Endothelial cell (in vitro differentiated cells): ENCODE measurements at places on chromosomes 5 and 9.

DNA sequence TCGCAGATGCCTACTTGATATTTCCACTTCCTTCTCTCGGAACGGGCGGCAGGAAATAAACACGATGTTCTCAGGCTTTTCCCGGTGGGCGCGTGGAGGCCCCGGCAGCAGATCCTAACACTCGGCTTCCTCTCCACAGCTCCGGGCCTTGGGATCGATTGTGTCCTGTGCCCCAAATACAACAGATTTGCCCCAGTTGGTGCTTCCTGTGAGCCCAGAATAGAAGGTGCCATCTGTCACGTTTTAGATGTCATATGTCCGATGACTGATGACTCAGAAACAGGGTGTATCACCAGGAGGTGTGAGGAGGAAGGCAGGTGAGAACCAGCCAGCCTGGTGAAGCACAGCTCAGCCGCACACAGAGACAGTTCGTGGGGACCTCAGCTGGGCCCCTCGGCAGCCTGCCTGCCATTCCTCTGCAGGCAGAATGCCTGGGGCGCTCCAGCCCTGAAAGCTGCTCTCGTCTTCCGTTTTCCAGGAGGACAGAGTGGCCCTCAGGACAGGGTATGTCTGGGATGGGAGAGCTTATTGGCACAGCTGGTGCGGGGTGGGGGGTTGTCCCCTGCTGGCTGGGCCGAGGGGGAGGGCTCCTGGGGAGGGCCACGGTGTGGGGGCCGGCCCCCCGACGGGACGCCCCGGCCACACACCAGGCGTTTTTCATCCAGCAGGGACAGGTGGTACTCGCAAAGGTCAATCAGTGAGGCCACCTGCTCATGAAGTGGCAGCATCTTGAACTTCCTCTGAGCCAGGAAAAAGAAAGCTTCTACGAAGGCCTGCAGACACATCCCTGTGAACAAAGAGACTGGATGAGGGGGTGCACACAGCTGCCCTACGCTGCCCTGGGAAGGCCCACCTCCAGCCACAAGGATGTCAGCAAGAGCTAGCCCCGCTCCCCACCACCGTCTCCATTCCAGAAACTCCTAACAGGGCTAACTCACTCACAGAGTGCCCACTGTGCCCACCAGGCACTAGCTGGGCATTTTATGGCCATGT is 171.0 kb downstream of the DAB2IP start:
- DNase-seq: no peak

DNA sequence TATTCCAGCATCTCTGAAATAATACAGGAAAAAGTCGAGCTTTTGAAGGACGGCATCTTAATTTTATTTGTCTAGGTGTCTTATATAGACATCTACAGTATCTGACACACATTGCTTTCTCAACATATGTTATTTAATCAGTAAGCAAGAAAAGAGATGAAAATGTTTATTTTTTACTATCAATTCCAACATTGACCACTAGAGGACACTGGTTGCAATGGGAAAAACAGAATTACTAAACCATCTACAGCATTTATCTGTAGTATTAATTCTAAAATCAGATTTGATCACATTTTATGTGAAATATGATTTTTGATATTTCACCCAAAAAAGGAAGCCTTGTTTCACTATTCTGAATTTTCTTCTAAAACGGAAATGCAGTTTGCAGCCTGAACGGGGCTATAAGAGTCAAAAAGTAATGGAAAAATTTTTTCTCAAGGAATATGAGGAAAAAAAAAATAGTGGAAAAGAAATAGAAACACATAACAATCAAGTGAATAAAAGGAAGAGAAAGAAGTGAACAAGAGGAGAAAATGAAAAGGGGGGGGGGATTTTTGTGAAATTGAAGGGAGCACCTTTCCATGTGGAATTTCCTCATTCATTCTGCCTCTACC is 98.6 kb downstream of the OSTF1 start:
- no peak for DNase-seq

DNA sequence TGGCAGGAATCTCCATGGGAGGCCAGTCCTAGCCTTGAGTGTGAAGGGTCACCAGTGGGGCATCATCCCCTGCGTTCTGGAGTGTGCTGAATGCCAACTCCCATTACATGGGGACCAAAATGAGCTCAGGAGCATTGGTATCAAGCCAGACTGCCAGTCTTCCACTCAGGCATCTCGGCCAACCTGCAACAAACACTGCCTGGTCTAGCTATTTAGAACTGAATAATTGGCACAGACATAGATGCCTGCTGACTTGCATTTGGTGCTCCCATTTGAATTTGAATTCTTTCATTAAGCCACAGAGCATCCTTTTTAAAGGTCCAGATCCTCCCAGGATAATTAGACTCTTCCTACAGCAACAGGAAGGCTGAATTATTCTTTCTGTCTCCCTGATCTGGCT is 116.6 kb upstream of the ABCA1 start:
- no peak for DNase-seq

DNA sequence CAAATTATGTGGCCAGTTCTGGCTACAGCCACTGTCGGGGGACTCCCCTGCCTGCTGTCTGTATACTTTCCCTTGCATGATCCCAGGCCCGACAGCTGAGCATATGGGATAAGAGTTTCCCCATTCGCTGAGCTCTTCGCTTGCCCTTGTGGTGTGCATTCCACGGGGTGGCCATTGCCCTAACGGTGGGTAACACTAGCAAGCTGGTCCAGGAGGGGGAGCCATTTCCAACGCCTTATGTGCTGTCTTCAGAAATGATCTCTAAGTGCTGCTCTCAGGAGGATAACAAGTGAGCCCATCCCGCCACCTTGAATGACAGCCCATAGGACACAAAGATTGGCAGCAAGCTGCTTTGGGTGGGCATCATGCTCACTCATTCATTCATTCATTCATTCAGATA is 190.9 kb downstream of the FSTL4 start:
- peak; percentile 72 for DNase-seq

DNA sequence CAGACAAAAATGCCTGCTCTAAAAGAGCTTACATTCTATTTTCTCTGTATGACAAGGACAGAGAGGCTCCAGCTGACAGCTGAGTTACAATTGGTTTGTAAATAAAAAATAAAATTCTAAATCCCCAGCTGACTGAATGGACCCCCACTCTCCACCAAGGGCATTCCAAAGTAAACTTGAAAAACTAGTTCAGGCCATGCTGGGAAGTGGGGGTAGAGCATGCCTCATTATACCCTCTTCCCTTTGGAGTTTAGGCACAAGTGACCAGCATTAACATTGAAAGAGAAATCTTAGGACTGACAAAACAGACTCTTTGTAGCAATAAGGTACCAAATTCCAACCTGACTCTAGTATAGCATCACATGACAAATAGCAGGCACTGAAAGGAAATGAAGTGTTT is 31.0 kb downstream of the KIF4B start:
- DNase-seq: no peak

DNA sequence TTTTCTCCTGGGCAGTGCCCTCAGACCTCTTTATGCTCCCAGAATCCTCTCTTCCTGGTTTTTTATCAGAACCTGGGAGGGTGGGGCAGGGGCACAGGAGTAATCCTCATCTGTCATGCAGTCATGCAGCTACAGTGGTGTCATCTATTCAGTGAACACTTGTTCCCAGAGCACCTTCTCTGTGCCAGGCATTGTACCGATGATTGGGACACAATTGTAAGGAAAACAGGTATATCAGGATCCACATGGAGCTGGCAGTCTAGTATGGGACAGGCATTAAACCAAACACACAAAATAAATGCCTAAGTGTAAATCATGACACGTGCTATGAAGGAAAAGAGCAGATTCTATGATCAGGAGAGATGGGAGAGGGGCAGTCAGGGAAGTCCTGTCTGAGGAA is 21.5 kb upstream of the IDNK start:
- DNase-seq: no peak

DNA sequence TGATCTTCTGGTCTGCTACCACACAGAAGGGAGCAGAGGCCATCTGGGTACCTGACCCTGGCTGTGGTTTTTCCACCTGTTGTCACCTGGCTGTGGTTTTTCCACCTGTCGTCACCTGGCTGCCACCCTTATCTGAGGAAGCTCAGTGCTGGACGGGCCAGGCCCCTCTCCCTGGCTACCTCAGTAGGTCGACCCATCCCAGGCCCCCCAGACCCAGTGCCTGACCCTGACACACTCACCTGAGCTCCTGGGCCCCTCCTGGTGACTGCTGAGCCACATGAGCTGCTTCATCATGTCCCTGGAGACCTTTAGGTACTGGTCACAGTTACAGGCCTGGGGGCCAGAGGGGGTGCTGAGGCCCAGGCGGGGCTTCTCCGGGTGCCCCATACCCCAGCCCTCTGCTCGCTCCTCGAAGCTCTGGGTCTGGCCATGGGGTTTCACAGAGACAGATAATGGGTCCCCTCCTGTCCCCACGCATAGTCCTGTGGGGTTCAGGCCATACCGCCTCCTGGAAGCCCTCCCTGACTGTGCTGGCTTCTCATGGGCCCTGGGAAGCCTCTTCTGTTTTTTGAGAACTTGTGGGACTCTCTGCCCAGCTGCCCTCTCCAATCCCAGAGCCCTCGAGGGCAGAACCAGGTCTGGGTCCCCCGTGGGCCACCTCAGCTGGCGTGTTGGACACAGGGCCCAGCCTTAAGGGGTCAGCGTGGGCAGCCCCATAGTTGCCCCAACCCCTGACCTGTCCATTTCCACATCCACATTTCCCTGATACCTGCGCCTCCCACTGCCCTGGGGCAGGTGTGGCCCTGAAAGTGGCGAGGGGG is 7.5 kb upstream of the NRARP start:
- DNase-seq: no peak

DNA sequence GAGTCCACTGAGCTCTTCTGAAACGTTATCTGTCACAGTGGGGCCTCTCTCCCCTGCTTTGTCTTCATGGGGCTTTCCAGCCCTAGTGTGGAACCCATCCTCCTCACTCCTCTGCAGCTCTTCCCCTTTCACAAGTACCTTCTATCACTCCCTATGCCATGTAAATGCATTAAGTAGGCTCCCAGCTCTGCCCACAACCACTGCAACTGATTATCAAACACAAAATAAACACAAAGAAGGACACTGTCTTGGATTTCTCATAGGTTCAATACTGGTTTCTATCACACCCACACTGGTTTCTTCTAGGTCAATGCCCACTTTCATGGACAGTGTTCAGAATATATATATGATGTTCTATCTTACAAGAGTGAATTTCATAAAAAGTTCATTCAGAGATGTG is 139.4 kb downstream of the GNAQ start:
- DNase-seq: no peak

GRCh38 chr5:172904643-172905345 is 54.4 kb upstream of the RPL26L1 start:
- no peak for DNase-seq

DNA sequence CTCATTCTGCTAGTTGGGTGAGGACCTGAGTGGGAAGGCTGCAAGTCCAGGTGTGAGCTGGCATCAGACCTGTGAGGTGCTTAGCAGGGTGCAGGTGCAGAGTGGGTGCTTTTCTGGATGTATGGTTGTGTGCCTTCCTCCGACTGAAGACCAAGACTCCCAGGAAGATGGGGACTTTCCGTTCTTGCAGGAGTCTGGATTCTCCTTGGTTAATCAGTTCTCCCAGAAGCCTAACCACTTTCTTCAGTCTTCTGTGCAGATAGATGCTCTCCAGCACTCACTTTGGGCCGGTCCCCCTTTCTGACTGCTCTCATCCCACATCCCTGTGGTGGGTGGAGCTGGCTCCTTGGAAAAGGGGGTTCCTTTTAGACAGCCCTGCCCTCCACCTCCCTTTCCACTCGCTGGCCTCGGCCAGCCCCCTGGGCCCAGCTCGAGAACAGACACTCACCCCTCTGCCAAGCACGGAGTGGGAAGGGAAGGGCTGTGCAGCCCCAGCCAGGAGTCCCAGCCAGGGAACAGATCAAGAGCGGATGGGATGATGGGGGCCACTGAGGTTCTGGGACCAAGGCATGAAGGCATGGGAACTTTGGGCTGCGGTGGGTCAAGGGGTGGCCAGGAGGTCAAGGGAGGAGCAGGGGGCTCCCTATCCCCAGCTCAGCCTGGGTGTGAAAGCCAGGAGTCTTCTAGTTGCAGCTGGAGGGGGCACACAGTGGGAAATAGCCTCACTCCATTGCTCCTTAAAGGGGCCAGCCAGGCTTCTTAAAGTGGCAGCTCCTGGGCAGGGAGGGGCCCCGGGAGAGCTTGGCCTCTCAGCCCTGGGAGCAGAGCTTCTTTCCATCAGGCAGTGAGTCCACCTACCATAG is 62.4 kb downstream of the FGF18 start:
- DNase-seq: no peak

DNA sequence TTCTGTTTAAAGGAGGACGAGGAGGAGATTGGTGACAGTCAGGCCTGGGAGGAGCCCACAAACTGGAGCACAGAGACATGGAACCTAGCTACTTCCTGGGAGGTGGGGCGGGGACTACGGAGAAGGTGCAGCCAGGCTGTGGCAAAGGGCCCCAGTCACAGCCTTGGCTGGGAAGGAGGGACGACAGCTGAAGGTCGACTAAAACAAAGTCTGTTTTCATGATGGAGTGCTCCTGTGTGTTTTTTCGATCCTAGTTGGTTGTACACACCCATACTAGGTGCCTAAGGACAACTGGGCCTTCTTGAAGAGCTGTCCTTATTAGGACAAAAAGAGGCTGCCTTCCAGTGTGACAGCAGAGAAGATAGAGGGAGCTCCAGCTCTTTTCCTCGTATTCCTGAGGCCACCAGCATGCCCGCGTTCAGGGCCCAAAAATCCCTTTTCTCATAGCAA is 2.9 kb downstream of the CCDC107 start:
- no peak for DNase-seq

DNA sequence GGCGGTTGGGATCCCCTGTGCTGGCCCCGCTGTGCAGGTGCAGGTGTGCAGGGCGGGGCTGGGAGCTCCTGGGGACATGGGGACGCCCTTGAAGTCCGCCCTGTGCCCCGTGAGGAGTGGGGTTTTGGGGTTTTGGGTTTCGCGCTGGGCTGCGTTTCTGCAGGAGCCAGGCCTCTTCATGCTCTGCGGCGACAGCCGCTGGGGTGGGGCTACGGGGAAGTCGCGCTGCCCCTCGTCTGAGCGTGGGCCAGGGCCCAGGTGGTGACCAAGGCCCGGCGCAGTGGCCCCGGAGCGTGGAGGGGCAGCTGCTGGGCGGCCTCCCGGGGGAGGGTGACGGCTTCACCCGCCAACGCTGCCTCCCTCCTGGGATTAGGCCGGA is 47.8 kb upstream of the IRX4 start:
- DNase-seq: peak; percentile 23

- no peak for DNase-seq
These were observed 1193.2 kb upstream of the NUDT12 start for GRCh38 chr5:104755806-104756205.
